ENCODE measurements at places on chromosomes 5 and 9.

DNA sequence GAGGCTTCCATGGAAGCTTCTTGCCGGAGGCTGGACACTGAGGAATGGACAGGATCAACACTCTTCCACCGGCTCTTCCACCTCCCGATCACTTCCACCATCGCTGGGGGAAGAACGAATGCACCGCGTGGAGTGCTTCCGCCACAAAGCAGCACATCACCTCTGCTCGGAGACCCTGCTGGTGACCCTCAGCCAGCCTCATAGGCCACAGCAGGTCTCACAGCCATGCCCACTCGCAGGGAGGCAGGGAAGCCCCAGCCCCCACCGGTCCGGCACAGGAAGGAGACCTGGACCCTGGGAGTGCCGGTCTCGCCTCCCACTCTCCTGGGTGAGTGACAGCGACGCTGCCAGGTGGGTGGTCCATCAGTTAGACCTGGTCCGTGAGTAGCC, 4.7 kb downstream of the MRPL36 start:
- DNase-seq, result no peak

DNA sequence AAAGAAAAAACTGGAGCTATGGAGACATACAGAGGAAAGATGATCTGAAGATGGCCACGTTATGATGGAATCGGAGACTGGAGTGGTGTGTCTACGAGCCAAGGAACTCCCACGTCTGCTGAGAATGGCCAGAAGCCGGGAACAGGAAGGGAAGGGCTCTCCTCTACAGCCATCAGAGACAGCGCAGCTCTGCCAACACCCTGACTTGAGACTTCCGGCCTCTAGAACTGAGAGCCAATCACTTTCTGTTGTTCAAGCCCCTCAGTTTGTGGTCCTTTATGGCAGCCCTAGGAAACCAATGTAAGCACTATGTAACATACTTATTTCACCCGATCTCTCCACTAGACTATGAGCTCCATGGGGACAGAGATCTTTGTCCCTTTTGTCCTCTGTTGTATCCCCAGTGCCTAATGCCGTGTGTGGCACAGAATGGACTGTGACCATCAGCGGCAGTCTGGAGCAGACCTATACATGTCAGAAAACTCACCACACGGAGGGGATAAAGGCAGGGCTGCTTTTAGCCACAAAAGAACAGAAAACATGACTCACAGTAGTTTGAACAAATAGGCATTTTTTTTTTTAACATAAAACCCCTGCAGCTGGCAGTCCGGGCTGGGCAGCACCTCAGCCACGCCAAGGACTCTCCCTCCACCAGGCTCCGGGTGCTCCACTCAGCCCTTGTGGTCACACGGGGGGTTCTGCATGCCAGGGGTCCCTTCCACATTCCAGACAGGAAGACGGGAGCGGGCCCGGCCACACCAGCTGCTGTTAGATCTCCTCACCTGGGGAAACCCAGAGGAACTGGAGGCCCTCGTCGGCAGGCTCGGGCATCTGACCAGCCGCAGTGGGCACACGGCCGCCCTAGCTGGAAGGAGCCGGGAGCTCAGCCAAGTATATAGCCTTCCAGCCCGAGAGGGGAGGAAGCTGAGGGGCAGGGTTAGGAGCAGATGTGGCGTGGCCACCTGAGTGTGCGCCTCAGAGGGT, 16.1 kb upstream of the MXD3 start:
- no peak for DNase-seq

DNA sequence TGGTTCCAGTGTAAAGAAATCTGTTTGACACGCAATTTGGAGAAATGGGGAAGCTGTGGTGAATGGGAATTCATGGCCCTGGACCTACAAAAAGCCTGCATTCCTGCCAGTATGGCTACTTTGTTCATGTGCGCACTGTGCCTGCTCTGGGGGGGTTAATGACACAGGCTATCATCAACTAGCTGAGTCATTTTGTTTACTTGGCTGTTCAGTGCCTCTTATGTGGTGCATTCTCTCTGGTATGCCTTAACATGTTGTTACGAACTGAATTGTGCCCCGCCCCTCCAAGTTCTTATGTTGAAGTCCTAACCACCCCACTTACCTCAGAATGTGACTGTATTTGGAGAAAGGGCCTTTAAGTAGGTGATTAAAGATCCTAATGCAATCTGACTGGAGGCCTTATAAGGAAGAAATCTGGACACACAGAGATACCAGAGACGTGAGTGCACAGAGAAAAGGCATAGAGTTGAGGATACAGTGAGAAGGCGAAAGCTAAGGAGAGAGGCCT, 20.4 kb upstream of the UBAP1 start:
- DNase-seq, result no peak

DNA sequence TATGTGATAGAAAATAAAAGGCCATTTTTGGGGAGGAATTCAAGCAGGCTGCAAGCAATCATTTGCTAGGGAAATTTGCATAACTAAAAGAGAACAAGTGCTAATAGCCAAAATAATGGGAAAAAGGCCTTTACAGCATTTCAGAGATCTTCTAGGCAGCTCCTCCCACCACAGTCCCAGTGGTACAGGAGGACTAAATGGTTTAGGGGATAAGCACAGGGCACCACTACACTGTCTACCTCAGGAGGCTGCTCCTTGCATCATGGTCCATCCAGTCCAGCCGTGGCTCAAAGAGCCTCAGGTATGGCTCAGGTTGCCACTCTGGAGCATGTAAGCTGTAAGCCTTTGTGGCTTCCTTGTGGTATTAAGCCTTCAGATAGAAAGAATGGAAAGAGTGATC, 485.6 kb downstream of the PDE4D start:
- no peak for DNase-seq

GRCh38 chr5:98144116-98144515, 629.3 kb upstream of the RGMB start:
- no peak for DNase-seq

DNA sequence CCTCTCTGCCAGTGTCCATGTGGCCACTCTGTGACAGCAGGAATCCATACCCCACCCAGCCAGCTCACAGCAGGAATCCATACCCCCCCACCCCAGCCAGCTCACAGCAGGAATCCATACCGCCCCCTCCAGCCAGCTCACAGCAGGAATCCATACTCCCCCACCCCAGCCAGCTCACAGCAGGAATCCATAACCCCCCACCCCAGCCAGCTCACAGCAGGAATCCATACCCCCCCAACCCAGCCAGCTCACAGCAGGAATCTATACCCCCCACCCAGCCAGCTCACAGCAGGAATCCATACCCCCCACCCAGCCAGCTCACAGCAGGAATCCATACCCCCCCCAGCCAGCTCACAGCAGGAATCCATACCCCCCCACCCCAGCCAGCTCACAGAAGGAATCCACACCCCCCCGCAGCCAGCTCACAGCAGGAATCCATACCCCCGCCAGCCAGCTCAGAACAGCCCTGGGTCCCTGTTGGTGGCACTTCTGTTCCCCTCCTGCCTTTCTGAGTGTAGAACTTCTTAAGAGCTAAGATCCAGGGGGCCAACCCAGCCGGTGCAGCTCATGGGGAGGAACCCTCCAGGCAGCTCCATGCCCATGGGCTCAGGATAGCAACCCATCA, 8.4 kb upstream of the RXRA start:
- DNase-seq, result no peak

- DNase-seq, result no peak
Measured at GRCh38 chr5:59423021-59423420, 470.5 kb downstream of the PDE4D start.

DNA sequence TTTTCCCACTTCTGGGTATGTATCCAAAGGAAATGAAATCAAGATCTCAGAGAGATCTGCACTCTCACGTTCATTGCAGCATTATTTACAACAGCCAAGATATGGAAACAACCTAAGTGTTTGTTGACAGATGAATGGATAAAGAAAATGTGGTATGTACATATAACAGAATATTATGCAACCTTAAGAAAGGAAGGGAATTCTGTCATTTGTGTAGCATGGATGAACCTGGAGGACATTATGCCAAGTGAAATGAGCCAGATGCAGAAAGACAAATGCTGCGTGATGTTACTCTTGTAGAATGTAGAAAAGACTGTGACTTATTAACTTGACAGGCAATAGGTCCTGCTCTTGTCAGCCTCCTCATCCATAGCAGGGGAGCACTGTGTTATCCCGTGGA, 31.4 kb downstream of the PPARGC1B start:
- no peak for DNase-seq

GRCh38 chr5:93461756-93462155, 119.3 kb downstream of the NR2F1-AS1 start:
- no peak for DNase-seq

DNA sequence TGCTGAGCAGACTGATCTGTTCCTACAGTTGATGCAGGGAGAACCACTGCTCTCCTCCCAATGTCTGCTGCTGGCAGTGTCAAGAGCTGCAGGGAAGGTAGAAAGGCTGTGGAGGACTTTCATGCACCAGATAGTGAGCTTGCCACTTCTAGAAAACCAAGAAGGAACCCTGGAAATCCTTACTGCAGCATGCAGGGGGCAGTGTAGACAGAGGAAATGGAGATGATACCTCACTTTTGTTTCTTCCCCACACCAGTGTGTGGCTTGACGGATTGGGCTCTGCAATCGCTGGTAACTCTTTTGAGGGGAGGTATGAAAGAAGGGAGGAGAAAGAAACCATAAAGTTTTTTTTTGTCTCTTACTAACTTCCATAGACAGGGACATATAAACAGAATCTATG, 480.7 kb downstream of the DMAC1 start:
- DNase-seq, result no peak

DNA sequence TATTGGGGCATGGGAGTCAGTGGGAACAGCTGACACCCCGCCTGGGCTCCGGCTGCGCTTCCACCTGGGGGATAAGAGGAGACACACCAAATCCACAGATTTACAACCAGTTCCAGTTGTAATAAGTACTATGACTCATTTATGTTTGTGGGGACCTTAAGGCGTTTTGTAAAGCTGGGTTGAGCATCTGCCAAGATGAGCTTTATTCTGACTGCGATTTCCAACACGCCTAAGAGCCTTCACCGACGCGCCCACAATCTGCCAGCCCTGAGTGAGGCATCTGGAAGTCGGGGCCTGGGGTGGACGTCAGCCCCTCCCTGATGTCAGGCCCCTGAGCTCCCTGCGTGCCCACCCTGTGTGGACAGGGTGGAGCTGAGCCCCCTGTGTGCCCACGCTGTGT, 14.3 kb upstream of the LHX3 start:
- DNase-seq, result no peak

- no peak for DNase-seq
Measured at GRCh38 chr9:132579427-132579798, 3.0 kb upstream of the BARHL1 start.

Data from hypothalamus (tissue), 51 donors.